ENCODE measurements at places on chromosomes 7 and 10. TPM values are rescaled to one million over a fixed set of nuclear protein-coding genes. Genes with fewer than 3 reads are reported as not detected.

Gene RGR
- not detected for polyA plus RNA-seq

Gene ANKRD1
- polyA plus RNA-seq = not detected

Gene AGAP4
- polyA plus RNA-seq = 1.6 TPM

Gene CLDN15
- polyA plus RNA-seq = 3.2 TPM

Gene SLC29A4
- polyA plus RNA-seq = not detected

Gene MOGAT3
- polyA plus RNA-seq = not detected

All from naive thymus-derived CD8-positive, alpha-beta T cell (primary cell).